ENCODE measurements at places on chromosomes 4 and X.

DNA sequence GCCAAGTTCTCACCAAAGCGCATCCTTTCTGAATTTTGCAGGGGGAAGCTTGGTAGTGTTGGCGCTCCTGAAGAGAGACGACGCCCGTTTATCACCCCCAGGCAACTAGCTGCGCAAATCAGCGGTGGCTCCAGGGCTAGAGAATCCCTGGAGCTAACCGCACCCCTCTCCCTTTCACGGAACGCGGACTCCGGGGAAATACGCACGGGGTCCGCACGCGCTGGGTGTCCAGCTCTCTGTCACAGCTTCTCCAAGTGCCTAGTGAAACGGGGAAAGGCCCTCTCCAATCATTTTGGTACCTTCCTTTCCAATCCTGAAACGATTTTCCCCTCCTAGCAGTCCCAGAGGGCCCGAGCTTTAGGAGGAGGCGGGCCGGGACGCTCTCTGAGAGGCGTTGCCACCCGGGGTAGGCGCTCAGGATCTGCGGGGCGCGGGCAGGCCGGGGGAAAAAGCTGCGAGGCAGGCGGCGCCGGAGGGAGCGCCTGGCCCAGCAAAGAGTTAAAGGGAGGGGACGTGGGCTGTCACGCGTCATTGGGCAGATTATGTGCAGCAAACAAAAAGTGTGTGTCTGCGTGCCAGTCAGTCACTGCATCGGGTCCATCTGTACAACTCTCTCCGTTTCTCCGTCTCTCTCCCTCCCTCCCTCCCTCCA is at the start of gene PRDM8:
Gene PRDM8 (plus strand): TSS at position 582 of the 652 bp plus-strand sequence. CDS start 2,578 bp downstream, outside the sequence.
- DNase-seq, result no peak

GRCh38 chr4:101103381-101104142 is 243.8 kb downstream of the PPP3CA start:
- no peak for DNase-seq

- no peak for DNase-seq
These were observed 282.4 kb downstream of the ANK2 start for GRCh38 chr4:113331811-113332210.

- DNase-seq, result no peak
These were observed 67.6 kb upstream of the GPR101 start for GRCh38 chrX:137101273-137101990.

GRCh38 chrX:281166-281999 is at the start of gene PLCXD1:
Gene PLCXD1, plus strand, starts transcription at chrX:281381. Its CDS starts 2,807 bp downstream, at chrX:284188.
- peak; percentile 40 for DNase-seq

DNA sequence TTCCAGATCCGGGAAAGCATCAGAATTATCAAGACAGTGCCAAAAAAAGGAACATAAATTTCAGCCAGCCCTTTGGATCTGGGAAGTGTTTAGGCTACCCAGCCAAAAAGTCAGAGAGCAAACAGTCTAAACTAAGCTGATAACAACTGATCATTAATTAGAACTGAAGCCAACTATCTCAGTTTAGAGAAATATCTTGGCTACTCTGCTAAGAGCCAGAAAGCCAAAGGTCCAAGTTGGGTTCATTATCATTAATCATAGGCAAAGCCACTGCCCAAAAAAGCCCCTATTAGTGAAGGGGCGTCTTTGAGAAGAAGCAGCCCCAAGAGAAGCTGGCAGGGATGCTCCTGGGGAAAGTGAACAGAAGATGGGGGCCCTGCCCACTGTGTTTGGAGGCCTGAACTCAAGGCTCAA is 37.0 kb upstream of the SHISA3 start:
- no peak for DNase-seq

- DNase-seq, result no peak
These were observed 8.1 kb upstream of the DKK2 start for GRCh38 chr4:107044170-107044569.

DNA sequence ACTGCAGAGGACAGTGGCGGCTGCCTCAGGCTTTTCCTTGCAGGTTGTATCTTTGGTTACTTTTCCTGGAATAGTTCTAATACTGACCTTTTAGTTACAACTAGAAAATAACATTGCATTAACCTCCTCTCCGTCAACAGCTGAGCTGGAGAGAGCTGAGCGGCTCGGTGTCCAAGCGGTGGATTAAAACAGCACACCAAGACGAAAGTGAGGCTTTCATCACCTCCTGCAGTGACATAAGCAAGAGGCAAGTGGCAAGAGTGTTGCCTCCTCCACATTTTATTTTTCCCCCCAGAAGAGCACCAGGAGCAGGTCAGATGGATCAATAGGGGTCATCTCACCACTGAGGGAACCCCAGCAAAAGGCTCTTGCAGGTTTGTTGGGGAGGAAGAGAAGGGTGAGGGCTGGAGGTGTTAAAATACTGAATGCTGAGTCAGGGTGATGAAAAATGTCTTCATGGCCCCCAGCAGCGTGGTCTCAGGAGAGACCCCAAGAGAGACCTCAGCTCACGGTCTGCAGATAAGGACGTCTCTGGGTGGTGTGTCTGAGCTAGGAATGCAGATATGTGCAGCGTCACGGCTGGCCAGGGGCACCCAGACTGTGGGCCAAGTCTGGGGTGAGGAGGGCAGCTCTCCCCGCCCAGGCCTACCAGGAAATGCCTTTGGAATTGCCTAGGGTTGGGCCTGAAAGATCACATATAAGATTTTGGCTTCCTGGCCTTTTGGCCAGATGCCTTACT is 50.3 kb downstream of the CASP3 start:
- no peak for DNase-seq

GRCh38 chrX:28177202-28177601 is 196.0 kb upstream of the DCAF8L1 start:
- DNase-seq, result no peak

DNA sequence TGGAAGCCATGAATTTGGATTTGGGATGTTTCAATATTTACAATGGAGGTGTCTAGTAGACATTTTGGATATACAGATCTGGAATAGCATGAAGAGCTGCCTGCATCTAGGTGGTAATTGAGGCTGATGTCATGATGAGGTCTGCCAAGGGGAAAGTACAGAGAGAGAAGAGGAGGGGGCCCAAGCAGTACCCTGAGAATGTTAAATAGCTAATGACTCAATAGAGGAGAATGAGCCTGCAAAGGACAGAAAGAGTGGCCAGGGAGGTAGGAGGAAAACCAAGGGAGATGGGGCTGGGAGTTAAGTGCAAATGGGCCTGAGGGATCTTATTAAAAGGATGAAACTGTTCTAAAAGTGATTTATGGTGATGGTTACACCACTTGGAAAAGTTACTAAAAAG is 182.2 kb upstream of the KIT start:
- DNase-seq, result no peak

DNA sequence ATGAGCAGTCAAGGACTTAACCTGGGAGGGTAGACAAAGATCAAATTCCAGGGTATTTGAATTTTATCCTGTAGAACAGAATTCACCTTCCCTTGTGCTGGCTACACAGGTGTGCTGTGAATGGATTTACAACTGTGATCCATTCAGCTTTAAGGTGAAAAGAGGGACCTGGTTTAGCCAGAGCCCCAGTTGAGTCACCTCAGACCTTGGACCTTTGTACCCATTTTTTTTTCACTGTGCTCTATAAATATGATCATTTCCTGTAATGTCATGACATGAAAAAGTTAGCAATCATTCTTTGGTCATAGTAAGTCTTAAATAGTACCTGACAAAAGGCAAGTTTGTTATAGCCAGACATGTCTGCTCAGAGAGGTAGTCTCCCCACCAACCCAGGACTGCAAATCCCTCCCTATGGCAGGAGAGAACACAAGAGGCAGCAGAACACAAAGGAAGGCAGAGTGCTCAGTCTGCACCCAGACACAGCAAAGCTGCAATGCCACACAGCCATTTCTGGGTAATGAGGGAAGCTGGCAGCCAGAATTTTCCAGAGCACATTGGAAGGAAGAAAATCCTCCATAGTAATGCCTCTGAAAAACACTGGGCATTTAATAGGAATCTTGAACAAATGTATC is 77.9 kb downstream of the CXXC4 start:
- no peak for DNase-seq
